NCI-H187 treated with DMSO at 0.1 percent for 48 hours (cell line): ENCODE measurements at places on chromosomes 1 and 21.
A peak's percentile ranks its signal among the peaks of the same experiment; 100 is the strongest.

DNA sequence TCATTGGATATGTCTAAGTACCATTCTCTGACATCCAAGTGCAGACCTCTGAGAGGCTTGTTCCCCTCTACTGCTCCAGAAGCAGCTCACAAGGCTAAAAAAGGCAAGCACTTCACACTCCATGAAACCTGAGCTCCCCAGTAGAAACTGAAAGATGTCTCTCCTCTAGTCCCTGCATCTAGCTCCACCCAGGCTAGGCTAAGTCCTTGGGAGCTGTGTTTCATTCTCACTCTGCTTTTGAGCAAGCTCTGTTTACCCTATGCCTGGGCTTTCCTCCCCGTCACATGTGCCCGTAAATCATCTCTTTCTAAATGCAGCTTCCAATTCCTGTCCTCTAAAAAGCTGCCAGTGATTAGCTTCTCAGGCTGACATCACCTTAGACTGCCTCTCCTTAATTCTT, 39.0 kb downstream of the LRRC71 start:
- peak; percentile 100 for DNase-seq

DNA sequence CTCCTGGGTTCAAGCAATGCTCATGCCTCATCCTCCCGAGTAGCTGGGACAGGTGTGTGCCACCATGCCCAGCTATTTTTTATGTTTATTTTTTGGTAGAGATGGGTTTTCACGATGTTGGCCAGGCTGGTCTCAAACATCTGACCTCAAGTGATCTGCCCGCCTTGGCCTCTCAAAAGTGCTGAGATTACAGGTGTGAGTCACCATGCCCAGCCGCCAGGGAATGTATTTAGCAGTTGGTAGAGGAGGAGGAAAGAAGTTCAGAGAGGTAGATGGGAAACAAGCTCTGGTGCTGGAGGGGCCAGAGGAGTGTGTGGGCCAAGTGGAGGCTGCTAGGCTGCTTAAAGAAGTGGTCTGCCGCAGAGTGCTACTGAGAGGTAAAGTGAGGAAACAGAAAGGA, 6.0 kb downstream of the DOP1B start:
- DNase-seq: no peak

DNA sequence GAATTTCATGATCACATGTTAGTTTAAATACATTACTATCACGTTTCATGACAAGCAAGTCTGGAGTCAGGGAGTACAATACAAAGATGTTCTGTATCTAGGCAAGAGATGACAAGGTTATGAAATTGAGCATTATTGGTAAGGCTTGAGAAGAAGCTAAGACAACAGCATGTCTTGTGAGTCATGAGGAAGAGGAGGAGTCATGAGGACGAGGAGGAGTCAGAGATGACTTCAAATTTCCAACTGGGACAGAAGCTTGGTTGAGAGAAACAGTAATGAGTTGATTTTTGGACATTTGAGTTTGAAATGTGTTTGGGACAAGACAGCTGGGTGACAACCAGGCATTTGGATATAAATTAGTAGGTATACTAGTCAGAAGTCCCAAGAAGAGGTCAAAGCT, 4.3 kb upstream of the UBE2U start:
- DNase-seq: no peak

DNA sequence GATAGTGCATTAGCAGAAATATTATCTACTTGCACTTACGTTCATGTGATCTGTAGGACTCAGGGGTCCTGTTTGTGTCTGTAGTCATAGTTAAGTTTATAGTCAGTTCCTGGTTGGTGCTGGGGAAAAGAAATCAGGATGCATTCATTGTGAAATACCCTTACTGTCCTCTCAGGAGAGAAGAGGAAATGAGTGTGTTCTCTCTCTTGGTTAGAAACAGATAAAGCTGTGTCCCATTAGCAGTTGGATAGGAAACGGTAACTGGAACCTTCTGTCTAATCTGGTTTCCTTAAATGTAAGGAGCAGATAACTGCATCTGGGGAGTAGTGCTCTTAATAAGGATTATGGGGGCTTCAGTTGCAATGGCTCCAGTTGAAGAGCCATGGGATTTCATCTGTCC, 8.9 kb downstream of the SDCCAG8 start:
- no peak for DNase-seq

DNA sequence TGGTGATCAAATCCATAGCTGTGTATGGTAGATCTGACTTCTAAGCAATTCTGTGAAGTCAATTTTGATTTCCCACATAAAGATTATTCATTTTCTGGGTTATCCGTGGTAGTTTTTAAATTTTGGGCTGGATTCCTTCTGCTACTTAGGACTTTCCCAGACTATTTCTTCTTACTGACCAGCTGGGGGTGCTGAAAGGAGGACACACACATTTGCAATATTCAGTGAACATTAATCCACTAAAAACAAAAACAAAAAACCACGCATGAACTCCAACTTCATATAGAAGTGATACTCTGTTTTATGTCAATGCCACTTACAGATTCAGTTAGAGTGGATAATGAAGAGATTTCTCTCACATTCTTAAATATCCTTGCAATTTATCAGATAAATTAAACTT, 105.4 kb downstream of the KCTD3 start:
- DNase-seq: no peak

DNA sequence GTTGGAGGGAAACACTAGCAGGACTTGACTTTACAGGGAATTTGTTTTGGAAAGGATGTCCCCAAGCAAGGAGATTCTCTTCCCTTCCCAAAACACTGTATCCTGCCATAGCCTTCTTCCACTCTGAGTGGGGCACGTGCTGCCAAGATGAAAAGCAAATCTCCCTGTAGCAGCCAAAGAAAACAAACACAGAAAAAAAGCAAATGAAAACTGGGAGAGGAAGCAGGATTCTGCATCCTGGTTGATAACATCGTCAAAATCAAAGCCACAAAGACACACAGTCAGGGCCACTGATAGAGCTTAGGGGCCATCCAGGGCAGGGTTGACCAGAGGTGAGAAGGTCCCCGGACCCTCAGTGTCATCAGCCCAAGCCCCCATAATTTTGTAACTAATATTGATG, 16.0 kb upstream of the MTARC2 start:
- DNase-seq: no peak

DNA sequence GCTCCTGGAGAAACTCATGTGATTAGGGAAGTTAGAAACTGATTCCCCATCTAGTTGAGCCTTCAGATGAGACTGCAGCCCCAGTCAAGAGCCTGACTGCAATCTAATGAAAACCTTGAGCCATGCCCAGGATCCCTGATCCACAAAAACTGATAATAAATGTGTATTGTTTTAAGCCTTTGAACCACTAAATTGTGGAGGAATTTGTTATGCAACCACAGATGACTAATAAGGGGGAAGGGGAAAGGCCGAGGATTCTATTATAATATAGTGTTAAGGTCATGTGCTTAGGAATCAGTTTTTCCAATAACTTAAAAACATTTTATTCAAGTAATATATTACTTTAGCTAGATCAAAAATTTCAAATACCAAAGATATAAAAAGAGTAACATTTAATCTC, 52.8 kb upstream of the USP25 start:
- no peak for DNase-seq

GRCh38 chr1:232328486-232329102, 301.3 kb downstream of the SIPA1L2 start:
- DNase-seq: no peak
